Lower lobe of right lung (tissue), 2 donors: ENCODE measurements at places on chromosomes 3 and 15. TPM values are rescaled to one million over a fixed set of nuclear protein-coding genes. Genes with fewer than 3 reads are reported as not detected.

DNA sequence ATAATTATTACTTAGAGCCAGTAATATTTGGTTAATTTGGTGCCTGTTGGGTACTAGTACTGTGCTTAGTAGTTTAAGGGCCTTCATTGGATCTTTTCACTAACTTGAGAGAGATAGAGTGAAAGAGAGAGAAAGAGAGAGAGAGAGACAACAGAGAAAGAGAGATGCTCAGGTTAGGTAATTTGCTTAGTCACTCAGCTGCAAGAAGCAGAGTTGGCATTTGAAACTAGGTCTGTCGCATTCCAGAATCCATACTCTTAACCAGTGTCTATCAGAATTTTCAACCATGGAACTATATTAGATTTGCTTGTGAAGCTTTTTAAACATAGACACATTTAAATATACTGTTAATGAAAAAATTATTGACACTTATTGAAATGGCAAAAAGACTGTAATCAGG is 31.1 kb upstream of the NUDT16 start:
- DNase-seq = no peak

DNA sequence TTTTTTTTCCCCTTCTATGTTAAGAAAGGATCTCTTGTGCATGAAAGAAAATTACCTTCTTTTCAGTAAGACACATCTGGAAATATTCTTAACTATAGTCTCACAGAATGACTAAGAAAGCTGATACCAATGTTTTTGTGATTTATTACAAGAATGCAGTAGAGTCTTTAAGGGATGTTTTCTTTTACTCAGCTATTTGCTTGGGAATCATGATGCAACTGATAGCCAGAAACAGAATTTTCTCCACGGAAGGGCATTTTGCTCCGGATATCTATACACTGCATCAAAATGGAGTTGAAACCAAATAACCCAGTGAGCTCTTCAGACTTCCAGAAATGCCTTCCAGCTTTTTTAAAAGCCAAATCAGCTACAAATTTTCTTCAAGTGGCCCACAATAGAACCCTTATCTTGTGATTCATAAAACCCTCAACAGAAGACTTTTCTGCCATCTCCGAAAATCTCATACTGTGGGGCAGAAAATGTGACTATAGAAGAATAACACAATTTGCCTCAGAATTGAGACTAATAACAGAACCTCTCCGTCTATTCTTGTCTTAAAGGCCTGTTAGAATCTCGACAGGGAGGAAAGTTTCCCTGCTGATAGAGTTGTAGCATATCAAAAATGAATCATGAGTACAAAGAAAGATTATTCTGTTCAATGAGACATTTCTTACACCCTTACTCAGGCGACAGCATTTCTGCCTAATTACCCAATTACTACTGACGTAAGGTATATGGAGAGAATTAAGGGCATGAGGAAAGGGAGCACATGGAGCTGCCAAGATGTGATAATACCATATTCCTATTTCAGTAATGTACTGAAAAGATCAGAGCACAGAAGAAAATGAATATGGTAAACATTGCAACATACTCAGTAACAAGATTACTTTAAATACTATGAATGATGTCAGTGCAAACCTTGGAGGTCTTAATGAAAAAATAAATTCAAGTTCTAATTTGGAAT is 900.1 kb downstream of the ROBO1 start:
- no peak for DNase-seq

DNA sequence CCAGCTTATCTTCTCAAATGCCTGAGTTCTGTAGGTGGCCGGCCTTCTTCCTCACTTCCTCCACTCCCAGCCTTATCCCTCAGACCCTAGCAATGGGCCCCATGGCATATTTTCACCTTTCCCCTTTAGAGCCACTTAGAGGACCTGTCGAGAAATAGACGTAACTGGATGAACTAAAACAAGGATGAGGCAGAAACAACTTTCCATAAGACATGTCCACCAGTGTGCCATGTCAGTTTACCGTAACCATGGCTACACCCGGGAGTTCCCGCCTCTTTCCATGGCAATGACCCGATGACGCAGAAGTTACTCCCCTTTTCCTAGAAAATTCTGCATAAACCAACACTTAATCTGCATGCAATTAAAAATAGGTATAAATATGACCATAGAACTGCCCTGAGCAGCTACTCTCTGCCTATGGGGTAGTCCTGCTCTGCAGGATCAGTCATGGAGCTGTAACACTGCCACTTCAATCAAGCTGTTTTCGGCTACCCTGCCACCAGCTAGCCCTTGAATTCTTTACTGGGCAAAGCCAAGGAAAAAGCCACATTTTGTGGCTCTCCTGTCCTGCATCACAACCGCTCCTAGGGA is 55.1 kb upstream of the ZBTB38 start:
- DNase-seq = no peak

GRCh38 chr15:64162478-64162868 is 349 bp downstream of the PPIB start:
- DNase-seq = no peak

GRCh38 chr3:54065586-54065985 is 56.8 kb upstream of the CACNA2D3 start:
- no peak for DNase-seq

Gene C3orf20
- total RNA-seq = not detected
